Cortex of kidney (tissue), 1 donor: ENCODE measurements at places on chromosomes 1 and 21.

DNA sequence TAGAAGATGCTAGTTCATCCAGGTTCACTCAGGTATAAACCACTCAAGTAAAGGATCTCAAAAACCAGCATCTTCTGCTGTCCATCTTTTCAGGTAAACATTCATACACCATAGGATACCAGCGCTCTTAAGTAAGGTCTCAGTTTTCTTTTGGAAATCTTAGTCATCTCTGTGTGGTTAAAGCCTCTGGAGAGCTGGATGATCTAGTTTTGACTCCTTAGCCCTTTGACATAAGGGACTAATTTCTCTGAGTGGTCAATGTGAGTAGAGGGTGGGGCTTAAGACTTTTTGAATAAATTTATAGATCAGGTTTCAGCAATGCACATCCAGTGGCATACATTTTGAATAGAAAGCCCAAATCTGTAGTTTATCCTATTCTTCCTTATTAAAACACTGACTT is 92.3 kb downstream of the CTH start:
- no peak for DNase-seq

GRCh38 chr1:7047866-7048265 is 262.6 kb downstream of the CAMTA1 start:
- no peak for DNase-seq

DNA sequence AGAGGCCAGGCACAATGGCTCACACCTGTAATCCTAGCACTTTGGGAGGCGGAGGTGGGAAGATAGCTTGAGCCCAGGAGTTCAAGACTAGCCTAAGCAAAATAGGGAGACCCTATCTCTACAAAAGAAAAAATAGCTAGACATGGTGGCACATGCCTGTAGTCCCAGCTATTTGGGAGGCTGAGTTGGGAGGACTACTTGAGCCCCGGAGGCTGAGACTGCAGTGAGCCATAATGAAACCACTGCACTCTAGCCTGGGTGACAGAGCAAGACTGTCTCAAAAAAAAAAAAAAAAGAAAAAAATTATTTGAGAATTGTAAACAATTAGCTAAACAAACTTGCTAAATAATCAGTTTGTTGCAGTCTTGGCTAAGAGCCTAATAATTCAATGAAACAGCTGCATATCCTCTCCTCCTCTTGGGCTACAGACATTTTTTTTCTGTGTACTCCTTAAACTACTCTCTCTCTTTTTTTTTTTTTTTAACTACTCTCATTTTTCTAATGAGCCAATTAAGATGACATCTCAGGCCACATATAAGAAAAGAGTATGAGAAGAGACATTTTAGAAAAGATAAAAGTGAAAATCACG is 10.5 kb upstream of the DNAJB4 start:
- DNase-seq, result no peak

- no peak for DNase-seq
Measured at GRCh38 chr1:81125672-81126071, 675.1 kb upstream of the ADGRL2 start.

DNA sequence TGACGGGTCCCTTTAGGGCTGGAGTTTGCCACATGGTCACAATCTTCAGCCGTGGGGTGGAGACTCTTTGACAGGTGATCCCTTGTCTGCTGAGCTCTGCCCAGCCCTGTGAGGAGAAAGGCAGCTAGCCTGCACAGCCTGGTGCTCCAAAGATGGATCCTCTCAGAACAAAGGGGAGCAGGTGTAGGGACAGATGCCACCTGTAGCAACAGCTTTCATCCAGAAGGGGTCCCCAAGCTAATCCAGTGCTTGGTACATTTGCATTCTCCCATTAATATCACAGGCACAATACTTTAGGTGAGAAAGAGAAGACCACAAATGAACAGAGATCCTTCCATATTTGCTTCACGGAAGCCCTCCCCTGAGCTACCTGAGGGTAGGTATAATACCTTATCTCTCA is 93.2 kb downstream of the CCDC185 start:
- no peak for DNase-seq

DNA sequence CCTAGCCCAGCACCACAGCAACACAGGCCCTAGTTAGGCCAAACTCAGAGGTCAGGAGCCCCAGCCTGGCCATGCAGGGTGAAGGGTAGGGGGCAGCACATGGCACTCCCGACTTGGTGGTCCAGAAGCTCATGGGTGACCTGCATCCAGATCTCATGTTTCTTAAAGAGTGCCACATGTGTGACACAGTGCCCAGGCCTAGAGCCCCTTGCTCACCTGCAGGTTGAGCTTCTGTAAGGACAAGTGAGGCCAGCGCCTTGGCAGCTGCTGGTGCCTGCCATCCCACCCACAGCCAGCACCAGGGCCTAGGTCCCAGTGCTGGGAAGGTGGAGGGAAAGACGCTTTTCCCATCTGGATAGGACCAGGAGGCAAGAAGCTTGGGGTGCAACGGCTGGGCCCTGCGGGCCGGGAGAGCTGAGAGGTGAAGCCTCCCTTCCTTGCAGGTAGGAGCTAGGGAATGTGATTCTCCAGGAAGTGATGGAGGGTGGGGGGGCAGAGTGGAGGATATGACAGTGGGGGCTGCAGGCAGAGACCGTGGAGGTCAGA is 6.5 kb downstream of the SHISA4 start:
- no peak for DNase-seq
